Hematopoietic multipotent progenitor cell treated with erythropoietin and hydrocortisone succinate and interleukin-3 and kit ligand, for 15 days (in vitro differentiated cells): ENCODE measurements at places on chromosomes 6 and 20.

GRCh38 chr6:147970970-147971369, 371.7 kb upstream of the SASH1 start:
- no peak for DNase-seq

- DNase-seq, result no peak
Measured at GRCh38 chr6:30847971-30848436, 36.3 kb upstream of the DDR1 start.

DNA sequence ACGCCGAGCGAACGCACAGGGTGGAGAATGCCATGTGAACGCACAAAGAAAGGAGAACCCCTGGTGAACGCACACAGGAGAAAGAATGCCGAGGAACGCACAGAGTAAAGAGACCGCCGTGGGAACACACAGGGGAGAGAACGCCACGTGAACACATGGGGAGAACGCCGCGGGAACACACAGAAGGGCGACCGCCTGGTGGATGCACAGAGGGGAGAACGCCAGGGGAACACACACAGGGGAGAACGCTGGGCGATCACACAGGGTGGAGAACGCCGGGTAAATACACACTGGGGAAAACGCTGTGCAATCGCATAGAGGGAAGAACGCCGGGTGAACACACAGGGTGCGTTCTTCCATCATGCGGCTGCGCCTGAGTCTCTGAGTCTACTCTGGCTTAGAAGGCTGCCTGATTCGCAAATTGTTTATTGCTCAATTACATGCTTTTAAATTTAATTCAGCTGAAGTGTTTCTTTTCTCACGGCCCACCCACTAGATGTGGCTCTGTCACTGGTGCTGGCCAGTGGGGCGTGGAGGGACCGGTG, 54.1 kb downstream of the RNASET2 start:
- no peak for DNase-seq

DNA sequence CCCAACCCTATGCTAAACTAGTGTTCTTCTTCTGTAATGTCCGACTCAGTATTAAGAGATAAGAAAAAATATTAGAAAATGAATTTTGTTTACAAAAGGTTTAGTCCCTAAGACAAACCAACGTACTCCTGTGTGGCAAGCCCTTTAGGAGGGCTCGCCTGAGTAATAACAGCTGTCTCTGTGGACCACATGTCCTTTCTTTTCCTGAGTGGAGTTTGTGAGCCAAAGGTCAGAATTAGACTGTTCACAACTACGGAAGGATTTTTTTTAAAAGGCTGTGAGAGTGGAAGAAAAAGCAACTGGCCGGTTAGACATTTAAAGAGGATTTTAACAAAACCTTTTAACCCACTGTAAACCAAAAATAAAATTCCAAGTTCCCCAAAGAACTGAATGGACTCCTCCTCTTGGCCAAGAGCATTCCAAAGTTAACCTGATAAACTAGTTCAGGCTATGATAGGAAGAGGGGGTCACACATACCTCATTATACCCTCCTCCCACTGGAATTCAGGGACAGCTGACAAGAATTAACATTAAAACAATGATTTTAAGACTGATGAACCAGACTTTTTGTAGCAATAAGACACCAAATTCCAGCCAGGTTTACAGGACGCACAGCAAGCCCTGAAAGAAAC, 43.5 kb downstream of the FAM184A start:
- DNase-seq, result no peak

DNA sequence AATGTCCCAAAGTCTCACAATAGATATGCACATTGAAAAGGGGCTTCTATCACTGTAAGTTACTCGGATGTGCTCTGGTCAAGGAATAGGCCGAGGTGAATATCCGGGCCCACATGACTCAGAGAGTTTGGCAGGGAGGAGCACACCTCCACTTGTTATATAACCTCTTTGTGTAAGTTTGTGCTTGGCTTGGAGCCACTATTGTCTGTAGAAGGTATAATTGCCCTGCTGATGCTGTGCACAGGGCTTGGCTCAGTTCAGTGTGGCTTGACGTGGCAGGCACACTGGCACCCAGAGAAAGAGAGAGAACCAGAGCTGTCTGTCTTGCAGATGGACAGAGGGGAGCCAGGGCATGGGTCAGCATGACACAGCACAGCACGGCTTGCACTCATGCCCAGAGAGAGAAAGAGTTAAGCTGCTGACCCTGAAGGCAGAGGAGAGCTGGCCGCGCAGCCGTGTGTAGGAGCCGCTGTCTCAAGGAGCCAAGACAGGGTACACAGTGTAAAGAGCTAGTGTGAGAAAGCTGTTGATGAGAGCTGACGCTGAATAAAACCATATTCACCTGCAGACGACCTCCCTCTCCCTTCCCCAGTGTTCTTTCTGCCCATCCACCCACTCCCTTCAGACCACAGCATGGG, 482.5 kb downstream of the C6orf118 start:
- DNase-seq, result no peak

DNA sequence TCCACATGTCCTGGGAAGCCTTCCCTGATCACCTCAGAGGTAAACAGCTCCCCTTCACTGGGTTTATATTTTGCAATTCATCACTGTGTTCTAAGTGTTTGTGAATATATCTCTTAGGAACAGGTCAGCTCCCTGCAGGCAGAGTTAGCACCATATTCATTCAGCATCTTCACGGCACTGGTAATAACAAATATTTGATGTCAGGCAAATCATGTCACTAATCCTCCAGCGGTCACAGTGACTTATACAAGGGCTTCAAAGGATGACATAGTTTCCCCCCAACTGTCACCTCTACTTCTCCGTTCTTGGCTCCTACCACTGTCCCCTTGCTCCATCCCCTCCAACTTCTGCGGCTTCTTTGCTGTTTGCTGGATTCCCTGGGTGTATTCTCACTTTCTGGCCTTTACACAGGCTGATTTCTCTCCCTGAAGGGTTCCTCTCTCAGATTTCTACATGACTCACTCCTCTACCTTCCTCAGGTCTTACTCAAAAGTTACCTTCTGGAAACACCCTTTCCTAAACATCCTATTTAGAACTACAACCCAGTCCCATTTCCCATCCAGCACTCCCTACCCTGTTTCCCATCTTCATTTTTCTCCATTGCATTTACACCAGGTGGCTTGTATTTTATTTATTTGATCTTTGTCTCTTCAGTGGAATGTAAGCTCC, 66.6 kb downstream of the NHLRC1 start:
- DNase-seq, result no peak

- no peak for DNase-seq
Measured at GRCh38 chr20:63974402-63975200, 4.8 kb downstream of the SAMD10 start.

DNA sequence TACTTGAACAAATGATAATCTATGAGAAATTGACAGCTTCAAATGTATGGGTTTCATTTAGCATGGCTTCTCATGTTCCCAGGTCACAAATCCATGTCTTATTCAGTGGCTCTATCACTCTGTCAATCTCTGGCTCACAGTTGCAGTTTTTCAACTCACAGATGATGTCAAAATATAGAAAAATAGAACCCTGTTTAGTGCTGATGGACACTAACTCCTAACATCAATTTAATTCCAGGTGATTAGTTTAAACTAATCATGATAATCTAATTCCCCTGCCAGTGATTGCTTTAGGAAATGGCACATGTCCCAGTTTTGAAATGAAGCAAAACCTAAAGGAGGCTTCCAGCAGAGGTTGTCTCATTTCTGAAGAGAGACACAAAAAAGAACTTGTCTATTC, 13.0 kb downstream of the KHDC1 start:
- no peak for DNase-seq

- DNase-seq, result no peak
Measured at GRCh38 chr20:59645761-59646171, 41.4 kb downstream of the PHACTR3 start.

GRCh38 chr6:40307712-40308111, 279.5 kb downstream of the LRFN2 start:
- DNase-seq, result no peak

GRCh38 chr6:129651291-129651691, 58.7 kb downstream of the ARHGAP18 start:
- DNase-seq, result no peak

DNA sequence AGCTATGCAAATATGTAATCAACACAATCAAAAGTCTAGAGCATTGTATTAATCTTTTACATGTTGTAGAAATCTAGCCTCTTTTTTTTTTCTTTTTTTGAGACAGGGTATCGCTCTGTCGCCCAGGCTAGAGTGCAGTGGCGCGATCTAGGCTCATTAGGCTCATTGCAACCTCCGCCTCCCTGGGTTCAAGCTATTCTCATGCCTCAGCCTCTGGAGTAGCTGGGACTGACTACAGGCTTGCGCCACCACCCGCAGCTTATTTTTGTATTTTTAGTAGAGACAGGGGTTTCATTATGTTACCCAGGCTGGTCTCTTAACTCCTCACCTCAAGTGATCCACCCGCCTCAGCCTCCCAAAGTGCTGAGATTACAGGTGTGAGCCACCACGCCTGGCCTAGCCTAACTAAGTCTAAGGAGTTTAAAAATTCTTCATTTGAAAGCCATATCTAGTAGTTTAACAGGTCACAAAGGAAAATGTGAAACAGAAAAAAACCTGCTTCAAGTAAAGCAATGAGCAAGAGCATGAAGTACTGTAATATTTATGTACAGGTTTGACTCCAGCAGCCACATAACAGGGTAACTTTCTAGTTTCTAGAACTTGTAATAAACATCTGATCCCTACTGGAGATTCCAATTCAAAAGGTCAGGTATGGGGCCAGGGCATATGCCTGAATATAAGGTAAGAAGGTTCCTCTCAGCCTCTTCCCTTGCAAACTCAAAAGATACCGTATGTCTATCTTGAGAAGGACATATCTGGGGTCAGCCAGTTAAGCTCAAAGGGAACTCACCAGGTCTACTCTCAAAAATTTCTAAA, 4.4 kb downstream of the CPNE1 start:
- no peak for DNase-seq

GRCh38 chr6:98686008-98686601, 148.3 kb upstream of the POU3F2 start:
- DNase-seq, result no peak

GRCh38 chr6:167091026-167091804, 31.7 kb upstream of the CCR6 start:
- no peak for DNase-seq

GRCh38 chr20:15378151-15378550, 1040.7 kb upstream of the FLRT3 start:
- DNase-seq, result no peak

DNA sequence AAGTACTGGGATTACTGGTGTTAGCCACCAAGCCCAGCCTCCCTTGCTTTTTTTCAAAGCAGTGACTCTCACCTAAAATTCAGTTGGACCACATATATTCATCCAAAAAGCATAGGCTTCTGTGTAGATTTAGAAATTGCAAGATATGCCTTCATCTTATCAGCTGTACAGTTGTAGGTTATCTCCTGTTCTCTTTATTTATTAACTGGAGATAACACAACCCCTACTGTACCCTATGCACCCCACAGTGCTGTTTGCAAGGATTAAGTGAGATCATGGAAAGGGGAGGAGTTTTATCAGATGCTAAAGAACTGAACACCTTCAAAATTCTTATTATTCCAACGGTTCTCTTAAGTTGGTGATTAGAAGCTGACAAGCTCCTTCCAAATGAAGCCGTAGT, 164.4 kb upstream of the JARID2 start:
- DNase-seq, result peak; percentile 44

DNA sequence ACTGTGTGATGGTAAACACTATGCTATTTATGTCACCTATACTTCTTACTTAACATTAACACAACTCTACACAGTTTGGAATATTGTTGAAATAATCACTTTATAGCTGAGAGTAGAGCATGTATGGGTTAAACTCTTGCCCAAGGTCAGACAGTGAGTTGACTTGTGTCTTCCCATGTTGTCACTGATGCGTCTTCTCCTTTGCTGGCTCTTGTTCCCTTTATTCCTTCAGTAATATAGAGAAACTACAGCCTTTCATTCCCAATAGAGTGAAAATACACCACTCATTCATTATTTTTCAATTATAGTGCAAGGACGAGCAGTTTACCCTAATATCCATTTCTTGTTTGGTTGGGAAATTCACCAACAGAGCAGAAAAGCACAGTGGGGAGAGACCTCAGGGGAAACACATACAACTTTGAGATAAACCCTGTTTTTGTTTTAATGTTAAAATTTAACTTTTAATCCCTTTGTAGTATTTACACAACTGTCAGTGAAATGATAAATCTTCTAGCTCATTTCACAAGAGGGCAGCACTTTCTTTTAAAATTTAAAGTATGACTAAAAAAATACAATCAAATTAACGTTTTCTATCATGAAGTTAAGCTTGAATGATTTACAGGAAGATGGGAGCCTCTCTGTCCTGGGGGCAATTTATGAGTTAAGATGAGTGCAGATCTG, 363.0 kb downstream of the UTRN start:
- no peak for DNase-seq

- no peak for DNase-seq
Measured at GRCh38 chr6:161411265-161411944, 137.5 kb upstream of the AGPAT4 start.

DNA sequence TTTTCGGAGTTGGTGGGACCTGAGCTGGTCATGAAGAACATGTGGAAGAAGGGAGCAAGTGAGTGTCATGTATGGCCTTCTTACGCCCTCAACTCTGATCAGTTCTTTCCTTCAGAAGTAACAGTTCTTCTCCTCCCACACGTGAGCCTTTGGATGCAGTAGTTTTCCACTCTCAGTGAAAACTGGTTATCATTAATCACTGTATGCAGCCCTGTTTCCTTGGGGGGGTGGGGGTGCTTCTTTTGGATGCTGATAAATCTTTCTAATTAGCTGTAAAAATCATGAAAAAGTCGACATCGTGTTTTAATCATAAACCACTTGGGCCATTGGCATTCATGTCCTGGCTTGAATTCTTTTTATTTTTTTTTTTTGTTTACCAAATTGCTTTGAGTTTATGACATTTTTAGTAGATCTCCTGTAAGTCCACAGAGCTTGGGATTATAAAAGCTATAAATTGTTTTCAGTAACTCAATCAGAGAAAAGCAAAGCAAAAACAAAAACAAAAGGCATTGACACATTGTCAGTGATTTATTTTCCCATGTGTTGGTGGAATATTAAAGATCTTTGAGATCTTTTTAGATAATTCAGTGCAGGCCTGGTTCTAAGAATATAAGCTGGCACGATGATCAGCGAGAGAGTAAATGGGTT, 84.8 kb downstream of the TRMT11 start:
- no peak for DNase-seq

DNA sequence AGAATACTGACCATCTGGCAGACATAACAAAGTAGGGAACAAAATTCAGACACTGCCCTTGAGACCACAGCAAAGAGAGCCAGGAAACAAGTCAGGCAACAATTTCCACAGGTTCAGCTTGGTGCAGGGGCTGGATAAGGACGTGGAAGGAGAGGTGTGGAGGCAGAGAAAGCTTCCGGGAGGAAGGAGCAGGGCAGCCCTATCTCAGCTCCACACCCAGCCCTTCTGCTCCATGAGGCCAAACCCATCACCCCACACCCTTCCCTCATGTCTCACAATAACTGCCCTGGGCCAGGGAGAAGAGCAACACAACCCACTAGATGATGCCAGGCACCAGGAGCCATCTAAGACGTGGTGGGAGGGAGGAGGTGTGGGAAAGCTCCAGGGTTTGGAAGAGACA, 5.8 kb downstream of the SNHG17 start:
- DNase-seq, result peak; percentile 73
